ENCODE measurements at places on chromosomes 3 and 15.

GRCh38 chr3:56915966-56916586, 114.3 kb upstream of the ARHGEF3 start:
- DNase-seq, result no peak

DNA sequence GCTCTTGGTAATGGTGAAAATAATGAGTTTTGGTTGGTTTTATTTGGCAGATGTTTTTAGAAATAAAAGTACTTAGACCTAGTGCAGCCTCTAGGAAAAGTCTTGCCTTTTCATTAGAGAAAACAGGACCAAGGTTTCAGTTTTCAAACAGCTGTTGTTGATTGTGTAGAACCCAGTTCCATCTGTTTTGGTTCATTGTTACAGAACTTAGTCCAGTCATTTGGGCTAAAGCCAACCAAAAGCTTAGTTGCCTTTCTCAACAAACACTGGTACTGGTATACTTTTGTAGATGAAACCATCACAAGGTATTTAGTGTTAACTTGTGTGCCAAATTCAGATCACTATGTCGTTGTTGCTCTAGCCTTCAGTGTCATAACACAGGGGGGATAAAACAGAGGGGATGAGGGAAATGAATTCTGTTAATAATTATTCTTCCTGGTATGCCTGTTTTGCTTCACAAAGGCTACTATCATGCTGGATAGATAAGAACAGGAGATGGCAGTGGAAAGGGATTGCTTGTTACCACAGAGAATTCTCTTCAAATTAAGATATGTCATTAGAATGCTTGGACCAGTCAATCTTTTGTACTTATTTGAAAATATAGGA, 12.6 kb upstream of the APH1B start:
- no peak for DNase-seq

GRCh38 chr3:99659951-99660350, 21.6 kb downstream of the COL8A1 start:
- no peak for DNase-seq

DNA sequence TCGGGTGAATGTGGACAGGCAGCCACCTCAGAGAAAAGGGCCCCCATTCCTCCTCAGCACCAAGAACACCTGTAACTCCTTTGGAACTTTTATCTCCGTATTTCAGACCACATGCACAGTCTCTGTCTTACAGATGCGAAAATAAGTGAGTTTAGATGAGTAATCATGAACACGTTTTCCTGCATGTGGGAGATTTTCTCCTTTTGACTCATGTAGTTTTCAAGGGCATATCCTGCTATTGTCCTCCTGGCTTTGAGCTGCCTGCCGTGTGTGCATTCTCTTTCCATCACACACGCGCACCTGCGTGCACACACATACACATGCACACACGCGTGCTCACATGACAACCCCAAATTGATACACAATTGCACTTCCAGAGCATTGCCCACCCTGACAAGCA, 239.2 kb downstream of the GABRG3 start:
- no peak for DNase-seq

- no peak for DNase-seq
Measured at GRCh38 chr3:99543796-99544195, 94.6 kb upstream of the COL8A1 start.

- no peak for DNase-seq
Measured at GRCh38 chr3:128287216-128287615, 133.9 kb downstream of the EEFSEC start.

DNA sequence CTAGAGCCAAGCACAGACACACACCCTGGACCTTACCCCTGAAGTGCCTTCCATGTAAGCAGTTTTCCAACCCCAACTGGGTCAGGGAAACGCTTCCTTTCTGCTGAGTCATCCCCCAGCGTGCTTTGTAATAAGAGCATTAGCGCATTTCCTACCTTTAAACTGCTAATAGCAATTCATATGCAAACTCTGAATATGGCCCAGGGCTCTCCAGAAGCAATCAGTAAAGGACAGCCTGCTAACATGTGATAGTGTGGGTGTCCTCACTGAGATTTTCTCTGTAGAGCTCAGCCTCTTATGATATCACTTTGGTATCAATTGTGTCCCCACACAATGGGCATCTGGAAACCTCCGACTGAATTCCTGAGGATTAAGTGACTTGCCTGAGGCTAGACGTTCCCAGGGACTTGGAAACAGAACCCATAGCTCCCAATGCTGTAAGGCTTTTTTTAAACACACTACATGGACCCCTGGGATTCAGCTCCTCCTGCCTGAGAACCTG, 5.6 kb downstream of the GABRB3 start:
- peak; percentile 56 for DNase-seq

DNA sequence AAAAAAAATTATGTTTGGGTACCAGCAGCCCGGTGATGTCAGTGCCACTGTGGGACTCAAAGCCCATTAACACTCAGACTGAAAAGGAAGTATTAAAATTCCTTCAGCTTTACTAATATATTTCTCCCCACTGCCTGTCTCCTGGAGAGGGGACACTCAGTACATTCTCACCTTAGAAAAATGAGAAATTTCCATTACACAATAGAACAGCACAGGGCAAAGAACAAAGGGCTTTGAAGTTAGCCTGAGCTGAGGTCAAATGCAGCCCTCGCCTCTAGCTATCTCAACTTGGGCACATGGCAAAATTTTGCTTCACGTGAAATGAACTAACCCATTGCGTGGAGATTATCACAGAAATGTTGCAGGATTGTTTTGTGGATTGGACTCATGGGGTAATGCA, 80.8 kb downstream of the RARB start:
- no peak for DNase-seq

DNA sequence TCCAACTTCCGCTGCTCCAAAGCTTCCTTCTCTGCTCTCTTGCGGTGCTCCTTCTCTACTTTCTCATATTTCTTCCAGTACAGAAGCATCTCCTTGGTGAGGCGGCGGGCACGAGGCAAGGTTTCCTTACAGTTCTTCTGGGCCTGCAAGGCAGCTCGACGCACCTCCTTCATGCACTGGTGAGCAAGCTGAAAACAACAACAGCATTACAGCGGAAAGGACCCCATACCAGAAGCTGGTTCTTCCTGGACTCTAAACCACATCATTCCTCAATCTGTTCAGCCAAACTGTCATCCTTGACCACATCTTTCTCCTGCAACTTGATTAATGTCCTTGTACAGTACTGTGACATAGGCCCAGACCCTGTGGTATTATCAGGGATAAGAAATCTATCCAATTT, 36.4 kb downstream of the INO80 start:
- DNase-seq, result no peak

DNA sequence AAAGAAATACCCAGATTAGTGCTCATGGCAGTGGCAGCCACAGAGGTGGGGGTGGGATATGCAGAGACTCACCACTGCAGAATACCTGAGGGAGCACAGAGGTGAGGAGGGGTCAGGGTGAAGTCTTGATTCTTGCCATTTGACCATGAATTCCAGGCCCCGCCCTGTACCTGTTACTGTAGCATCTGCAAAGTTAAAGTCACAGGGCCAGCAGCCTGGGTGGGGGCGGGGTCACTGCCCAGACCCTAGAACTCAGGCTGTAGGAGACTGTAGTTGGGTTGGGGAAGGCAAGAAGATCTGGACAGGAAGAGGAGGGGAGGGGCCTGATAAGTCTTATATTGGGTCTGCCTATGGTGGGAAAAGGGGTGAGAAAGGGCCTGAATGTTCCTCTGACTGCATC, 14.5 kb downstream of the CCDC71 start:
- no peak for DNase-seq

DNA sequence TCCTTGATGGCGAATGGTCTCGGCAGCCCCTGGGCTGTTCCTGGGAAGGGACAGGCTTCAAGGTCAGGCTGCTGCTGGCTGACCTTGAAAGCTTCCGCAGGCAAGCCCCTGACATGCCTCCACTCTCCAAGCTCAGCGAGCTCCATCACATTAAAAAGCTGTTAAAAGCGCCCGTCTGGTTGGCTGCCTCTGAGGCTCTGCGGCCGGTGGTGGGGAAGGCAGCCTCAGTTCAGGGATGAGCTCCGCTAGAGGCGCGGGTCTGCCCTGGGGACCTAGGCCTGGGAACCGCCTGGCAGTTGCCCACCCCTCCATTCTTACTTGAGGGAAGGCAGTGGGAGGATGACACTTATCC, 103.8 kb downstream of the LINGO1 start:
- DNase-seq, result no peak

DNA sequence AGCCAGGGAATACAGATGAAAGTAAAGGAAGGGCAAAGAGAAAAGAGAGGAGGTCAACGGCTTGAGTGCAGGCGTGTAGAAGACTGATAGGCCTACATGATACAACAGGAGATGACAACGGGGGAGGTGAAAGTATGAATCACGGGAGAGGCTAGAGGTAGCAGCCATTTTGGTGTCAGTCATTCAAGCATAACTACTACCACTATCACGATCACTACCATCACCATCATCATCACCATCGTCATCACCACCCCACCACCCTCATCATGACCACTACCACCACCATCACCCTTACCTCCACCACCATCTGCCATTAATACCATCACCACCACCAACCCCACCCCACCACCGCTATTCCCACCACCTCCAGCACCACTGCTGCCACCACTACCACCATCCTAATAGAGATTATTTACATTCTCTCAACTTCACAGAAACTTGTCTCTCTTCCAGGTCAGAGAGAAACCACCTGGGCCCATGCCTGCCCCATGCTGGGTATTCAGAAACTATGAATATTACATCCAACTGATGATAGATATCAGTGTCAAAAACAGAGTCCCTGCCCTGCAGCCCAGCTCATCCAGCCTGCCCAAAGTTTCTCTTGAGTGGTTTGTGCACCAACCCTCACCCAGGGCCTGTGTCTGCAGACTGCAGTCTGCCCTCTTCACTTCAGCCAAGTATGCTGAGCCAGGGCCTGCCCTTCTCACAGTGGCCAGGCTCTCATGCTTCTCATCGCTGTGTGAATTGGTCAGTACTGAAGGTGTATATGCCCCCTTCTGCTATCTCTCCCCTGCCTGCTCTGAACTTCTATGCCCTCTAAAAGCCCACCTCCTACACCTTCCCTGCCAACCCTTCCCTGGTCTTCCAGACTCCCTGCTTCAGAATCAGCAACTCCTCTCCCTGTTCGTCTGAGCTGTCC, 215.6 kb upstream of the TLE3 start:
- DNase-seq, result no peak

GRCh38 chr3:32947789-32948238, 3.6 kb upstream of the CCR4 start:
- DNase-seq, result peak; percentile 63

DNA sequence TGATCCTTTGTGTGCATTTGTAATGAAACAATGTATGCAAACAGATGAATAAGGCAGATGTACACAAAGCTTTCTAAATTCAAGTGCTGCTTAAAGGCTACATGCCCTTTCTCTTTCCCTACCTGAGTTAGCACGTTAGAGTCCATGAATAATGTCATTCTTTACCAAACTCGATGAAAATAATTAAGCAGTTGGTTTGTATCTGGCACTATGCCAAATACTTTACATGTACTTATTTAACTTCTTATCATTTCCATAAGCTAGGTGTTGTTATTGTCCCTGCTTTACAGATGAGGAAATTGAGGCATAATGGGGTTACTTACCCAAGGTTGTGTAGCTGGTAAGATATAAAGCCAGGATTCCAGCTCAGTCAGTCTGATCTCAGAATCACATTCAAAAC, 2.4 kb downstream of the GPR171 start:
- no peak for DNase-seq

- DNase-seq, result no peak
Measured at GRCh38 chr3:185067173-185067572, 85.7 kb downstream of the C3orf70 start.
